ENCODE measurements at places on chromosomes 5 and 9. TPM values are rescaled to one million over a fixed set of nuclear protein-coding genes. Genes with fewer than 3 reads are reported as not detected.

- no peak overlapping the region for H3K27ac ChIP-seq
- DNase-seq, result no peak
- H3K4me1 ChIP-seq, result no peaks in the 10 kb centered on the region
- peaks cover 5% of the 10 kb centered on the region for H3K36me3 ChIP-seq
- no peaks in the 10 kb centered on the region for H3K27me3 ChIP-seq
Observed at GRCh38 chr5:17448877-17449276, 49.2 kb upstream of the TAF11L2 start.

GRCh38 chr5:128927644-128928043 lies 37.6 kb upstream of the SLC27A6 start:
- H3K27me3 ChIP-seq, result peaks cover 3% of the 10 kb centered on the region
- no peaks in the 10 kb centered on the region for H3K4me1 ChIP-seq
- no peak for DNase-seq
- no peak overlapping the region for H3K27ac ChIP-seq
- H3K4me3 ChIP-seq, result no peak overlapping the region

DNA sequence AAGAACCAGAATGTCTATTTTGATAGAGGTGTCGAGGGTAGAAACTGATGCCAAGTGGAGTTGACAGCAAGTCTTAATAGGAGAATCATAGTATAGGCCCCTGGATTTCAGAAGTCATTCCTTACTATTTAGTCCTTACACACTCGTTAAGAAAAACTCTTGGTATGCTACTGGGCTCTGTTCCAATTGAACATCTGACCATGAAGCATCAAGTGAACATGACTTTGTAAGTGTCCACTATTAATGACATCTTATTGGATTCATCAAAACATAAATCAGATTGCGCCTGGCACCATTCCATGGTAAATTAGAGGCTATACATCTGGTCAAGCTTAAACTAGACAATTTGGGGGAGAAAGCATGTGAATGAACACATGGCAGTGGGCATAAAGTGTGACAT lies 1056.5 kb upstream of the EDIL3 start:
- H3K27ac ChIP-seq, result no peak overlapping the region
- H3K36me3 ChIP-seq, result no peaks in the 10 kb centered on the region
- no peak overlapping the region for H3K4me3 ChIP-seq

DNA sequence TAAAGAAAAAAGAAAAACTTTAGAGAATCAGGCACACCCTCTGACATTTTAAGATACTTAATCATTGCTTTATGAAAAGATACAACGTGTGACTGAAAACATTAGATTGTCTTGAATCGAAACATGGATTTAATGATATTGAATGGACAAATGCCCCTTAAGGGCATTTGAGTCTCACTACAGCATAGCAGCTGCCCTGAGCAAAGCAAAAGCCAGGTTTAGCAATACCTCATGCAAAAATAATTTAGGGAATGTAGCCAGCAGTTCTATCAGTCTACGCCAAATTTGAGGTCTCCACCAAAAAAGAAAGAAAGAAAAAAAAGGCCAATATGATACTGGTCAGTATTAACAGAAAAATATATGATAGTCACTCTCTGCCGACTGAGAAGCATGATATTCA lies 56.6 kb upstream of the LMNB1 start:
- H3K27ac ChIP-seq, result no peak overlapping the region
- H3K27me3 ChIP-seq, result no peaks in the 10 kb centered on the region
- no peak for DNase-seq

- H3K27me3 ChIP-seq, result peaks cover 7% of the 10 kb centered on the region
- H3K4me1 ChIP-seq, result no peaks in the 10 kb centered on the region
- no peak overlapping the region for H3K4me3 ChIP-seq
- H3K36me3 ChIP-seq, result no peaks in the 10 kb centered on the region
- DNase-seq, result no peak
Observed at GRCh38 chr5:59351076-59351794, 542.3 kb downstream of the PDE4D start.

- H3K4me3 ChIP-seq, result no peak overlapping the region
- no peaks in the 10 kb centered on the region for H3K4me1 ChIP-seq
- DNase-seq, result peak; percentile 0
- no peaks in the 10 kb centered on the region for H3K27me3 ChIP-seq
Observed at GRCh38 chr5:128674837-128675446, 136.9 kb upstream of the FBN2 start.

GRCh38 chr9:122360891-122361290 lies 9.9 kb upstream of the PTGS1 start:
- no peaks in the 10 kb centered on the region for H3K4me1 ChIP-seq
- H3K27me3 ChIP-seq, result peaks cover 2% of the 10 kb centered on the region
- DNase-seq, result no peak
- H3K4me3 ChIP-seq, result no peak overlapping the region
- no peaks in the 10 kb centered on the region for H3K36me3 ChIP-seq
- no peak overlapping the region for H3K27ac ChIP-seq

DNA sequence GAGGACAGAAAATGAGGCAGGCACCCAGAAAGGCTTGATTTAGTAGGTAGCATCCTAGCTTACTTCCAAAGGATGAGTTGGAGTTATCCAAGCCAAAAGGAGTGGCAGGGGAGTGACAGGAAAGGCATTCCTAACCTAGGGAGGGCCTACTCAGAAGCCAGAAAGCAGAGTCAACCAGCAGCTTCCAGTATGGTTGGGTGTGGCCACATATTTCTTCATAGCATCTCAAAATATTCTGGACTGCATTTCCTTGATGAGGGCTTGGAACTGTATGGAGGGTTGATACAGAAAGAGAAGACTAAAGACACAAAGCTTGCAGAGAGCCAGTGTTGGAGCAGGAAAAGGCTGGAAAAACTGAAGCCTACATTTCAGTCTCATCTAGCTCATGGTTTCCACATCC lies 656.8 kb upstream of the DMAC1 start:
- no peak overlapping the region for H3K4me3 ChIP-seq
- peaks cover 2% of the 10 kb centered on the region for H3K27me3 ChIP-seq
- no peaks in the 10 kb centered on the region for H3K4me1 ChIP-seq
- DNase-seq, result no peak

DNA sequence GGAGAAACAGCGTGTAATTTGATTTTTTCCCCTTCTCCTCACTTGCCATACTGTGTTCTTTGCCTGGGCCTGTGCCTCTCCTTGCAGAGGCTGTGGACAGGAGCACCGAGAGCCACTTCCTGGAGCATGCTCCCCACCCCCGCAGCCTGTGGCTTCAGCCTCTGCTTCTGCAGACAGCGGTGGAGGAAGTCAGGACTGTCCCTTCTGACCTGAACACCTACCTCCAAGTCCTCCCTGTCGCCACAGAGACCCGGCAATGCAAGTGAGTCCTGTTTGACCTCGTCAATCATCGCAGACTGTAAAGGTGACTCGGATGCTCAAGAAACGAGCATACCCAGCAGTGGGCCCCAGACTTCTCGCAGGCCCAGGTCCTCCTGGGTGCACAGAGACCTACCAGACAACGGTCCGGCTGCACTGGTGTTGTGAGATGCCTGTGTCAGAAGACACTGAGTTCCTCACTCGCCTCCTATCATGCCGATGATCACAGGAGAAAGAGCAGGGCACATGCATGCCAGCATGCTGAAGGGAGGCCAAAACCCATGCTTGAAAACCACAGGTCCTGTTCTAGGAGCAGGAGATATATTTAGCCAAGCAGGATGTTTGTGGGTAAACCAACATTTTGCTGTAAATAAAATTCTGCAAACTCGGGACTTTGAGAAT lies 198.8 kb downstream of the AUH start:
- H3K27me3 ChIP-seq, result no peaks in the 10 kb centered on the region
- H3K36me3 ChIP-seq, result no peaks in the 10 kb centered on the region
- peak; percentile 46 for DNase-seq
- peaks cover 45% of the 10 kb centered on the region for H3K4me1 ChIP-seq
- peak overlapping the region; percentile 55 for H3K4me3 ChIP-seq

GRCh38 chr5:142403583-142403982 lies 78.8 kb upstream of the SPRY4 start:
- no peak overlapping the region for H3K4me3 ChIP-seq
- no peaks in the 10 kb centered on the region for H3K36me3 ChIP-seq
- no peak for DNase-seq
- H3K27ac ChIP-seq, result no peak overlapping the region
- peaks cover 12% of the 10 kb centered on the region for H3K4me1 ChIP-seq

The MYOT gene
- polyA plus RNA-seq, result not detected

The SLC27A6 gene
- not detected for polyA plus RNA-seq

The SDHA gene
- polyA plus RNA-seq, result 165 TPM

Data from naive thymus-derived CD8-positive, alpha-beta T cell (primary cell).